ENCODE measurements at places on chromosomes 5 and 9. TPM values are rescaled to one million over a fixed set of nuclear protein-coding genes. Genes with fewer than 3 reads are reported as not detected.
A peak's percentile ranks its signal among the peaks of the same experiment; 100 is the strongest.

FAM200C gene
- total RNA-seq = 1.00 TPM

IFNA14 gene
- total RNA-seq = not detected

IL31RA gene
- 2.3 TPM for total RNA-seq

PCDHA1 gene
- total RNA-seq = not detected

PCDHGB1 gene
- 0.12 TPM for total RNA-seq

TAF11L10 gene
- total RNA-seq = not detected

ERMP1 gene
- 28.0 TPM for total RNA-seq

ANKRD31 gene
- 0.22 TPM for total RNA-seq

GRCh38 chr5:145198525-145199260, 636.4 kb downstream of the PRELID2 start:
- no peaks in the 10 kb centered on the region for H3K4me1 ChIP-seq
- H3K4me3 ChIP-seq = no peak overlapping the region
- no peaks in the 10 kb centered on the region for H3K27me3 ChIP-seq
- H3K36me3 ChIP-seq = no peaks in the 10 kb centered on the region
- no peak for DNase-seq

DNA sequence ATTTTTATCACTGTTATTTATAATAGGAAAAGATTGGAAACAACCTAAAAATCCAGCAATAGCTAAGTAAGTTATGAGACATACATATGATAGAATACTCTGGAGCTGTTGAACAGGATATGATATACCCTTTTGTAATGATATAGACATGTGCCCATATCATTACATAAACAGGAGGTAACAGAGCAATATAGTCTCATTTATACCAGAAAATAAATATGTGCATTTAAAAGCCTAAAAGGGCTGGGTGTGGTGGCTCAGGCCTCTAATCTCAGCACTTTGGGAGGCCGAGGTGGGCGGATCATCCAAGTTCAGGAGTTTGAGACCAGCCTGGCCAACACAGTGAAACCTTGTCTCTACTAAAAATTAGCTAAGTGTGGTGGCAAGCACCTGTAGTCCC, 2.3 kb upstream of the FABP6 start:
- no peak overlapping the region for H3K4me3 ChIP-seq
- peaks cover 9% of the 10 kb centered on the region for H3K4me1 ChIP-seq
- H3K27ac ChIP-seq = no peak overlapping the region
- H3K36me3 ChIP-seq = no peaks in the 10 kb centered on the region
- no peaks in the 10 kb centered on the region for H3K27me3 ChIP-seq

- H3K4me1 ChIP-seq = no peaks in the 10 kb centered on the region
- no peak overlapping the region for H3K27ac ChIP-seq
- peaks cover 5% of the 10 kb centered on the region for H3K36me3 ChIP-seq
- peaks cover 10% of the 10 kb centered on the region for H3K27me3 ChIP-seq
These were observed 59.5 kb downstream of the NUDT12 start for GRCh38 chr5:103503066-103503465.

DNA sequence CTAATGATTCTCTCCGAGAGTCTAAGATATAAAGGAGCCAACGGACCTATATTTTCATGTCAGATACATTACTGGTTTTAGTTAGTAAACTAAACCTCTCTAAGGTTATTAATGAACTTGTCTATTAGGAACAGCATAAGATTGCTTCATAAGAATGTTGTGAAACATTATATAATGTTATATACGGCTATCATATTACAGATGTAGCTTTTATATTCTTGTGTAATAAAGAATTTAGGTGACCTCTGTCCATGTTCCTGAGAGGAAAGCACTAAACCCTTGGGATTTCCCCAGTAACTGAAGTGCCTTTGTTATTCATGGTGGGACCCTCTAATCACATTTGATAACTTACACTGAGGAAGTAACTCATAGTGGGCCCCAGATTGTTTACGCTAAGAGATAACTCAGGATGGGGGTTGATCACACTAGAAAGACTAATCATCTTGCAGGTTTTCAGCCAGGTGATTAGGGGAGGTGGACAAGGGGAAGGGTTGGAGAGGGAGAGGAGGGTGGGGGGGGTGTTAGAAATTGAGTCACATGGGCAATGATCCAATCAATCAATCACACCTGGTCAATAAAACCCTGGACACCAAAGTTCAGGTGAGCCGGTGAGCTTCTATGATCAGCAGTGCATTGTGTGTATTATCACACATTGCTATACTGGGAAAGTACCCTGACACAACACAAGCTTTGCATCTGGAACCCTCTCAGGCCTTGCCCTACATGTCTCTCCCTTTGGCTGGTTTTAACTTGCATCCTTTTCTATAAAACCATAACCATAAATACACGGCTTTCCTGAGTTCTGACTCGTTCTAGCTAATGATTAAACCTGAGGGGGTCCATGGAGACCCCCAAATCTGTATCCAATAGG, 25.8 kb downstream of the ECPAS start:
- H3K4me1 ChIP-seq = peaks cover 23% of the 10 kb centered on the region
- H3K4me3 ChIP-seq = no peak overlapping the region
- DNase-seq = no peak
- H3K36me3 ChIP-seq = no peaks in the 10 kb centered on the region

DNA sequence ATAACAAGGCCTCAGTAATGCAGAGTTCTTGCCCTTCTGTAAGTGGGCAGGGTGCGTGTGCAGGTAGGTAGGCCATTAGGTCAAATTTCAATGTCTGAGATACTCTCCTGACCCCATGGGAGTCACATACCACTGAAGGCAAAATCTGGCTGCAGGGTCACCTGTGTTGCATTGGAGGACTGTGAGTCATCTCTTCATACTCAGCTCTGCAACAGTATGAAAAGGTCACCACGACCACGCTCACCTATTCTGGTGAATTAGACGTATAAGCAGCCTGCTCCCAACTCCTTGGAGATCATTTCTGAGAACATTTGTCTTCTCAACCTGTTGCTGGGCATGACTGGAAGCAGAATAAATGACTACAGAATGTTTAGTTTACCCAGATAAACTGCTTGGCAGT, 599.8 kb downstream of the PDE4D start:
- DNase-seq = no peak
- H3K36me3 ChIP-seq = no peaks in the 10 kb centered on the region
- no peaks in the 10 kb centered on the region for H3K27me3 ChIP-seq
- peaks cover 12% of the 10 kb centered on the region for H3K4me1 ChIP-seq

GRCh38 chr9:107907255-107907654, 417.7 kb upstream of the KLF4 start:
- H3K4me3 ChIP-seq = no peak overlapping the region
- no peaks in the 10 kb centered on the region for H3K36me3 ChIP-seq
- H3K4me1 ChIP-seq = no peaks in the 10 kb centered on the region
- H3K27me3 ChIP-seq = no peaks in the 10 kb centered on the region

GRCh38 chr9:105425816-105426433, 21.9 kb upstream of the FSD1L start:
- DNase-seq = no peak
- no peak overlapping the region for H3K4me3 ChIP-seq
- H3K36me3 ChIP-seq = no peaks in the 10 kb centered on the region
- no peaks in the 10 kb centered on the region for H3K27me3 ChIP-seq

- H3K36me3 ChIP-seq = no peaks in the 10 kb centered on the region
- H3K4me1 ChIP-seq = no peaks in the 10 kb centered on the region
- no peak overlapping the region for H3K4me3 ChIP-seq
- no peak overlapping the region for H3K27ac ChIP-seq
- DNase-seq = no peak
These were observed 490.2 kb downstream of the TLE4 start for GRCh38 chr9:80061940-80062339.

DNA sequence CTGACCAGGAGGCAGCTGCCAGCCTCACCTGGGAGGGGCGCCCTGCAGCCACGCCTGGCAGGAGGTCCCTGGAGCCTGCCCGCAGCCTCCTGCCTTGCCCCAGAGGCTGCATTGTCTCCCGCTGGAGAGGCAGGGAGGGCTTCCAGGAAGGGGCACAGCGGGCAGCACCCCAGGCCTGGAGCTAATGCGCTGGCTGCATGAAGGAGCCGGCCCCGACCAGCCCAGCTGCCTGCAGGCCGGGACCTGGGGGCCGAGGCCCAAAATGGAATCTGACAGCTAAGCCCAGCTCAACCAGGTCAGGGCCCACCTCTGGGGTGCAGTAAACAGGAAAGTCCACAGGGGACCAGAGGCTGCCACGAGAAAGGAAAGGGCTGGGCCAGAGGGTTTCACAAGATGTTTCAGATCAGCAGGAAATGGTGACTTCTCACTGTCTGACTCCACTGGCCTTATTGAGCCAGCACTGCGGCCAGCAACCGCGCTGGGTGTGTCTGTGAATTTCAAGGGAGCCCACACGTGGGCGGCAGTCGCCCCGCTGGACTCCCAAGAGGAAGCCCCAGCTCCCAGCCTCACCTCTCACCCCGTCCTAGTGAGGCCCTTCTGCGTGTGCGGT, 18.6 kb upstream of the NOTCH1 start:
- H3K4me1 ChIP-seq = peaks cover 13% of the 10 kb centered on the region
- peak overlapping the region; percentile 16 for H3K27ac ChIP-seq
- peak; percentile 87 for DNase-seq
- no peak overlapping the region for H3K4me3 ChIP-seq

GRCh38 chr5:175690025-175690424, 32.2 kb downstream of the HRH2 start:
- DNase-seq = no peak
- no peak overlapping the region for H3K27ac ChIP-seq
- H3K36me3 ChIP-seq = no peaks in the 10 kb centered on the region
- H3K4me3 ChIP-seq = no peak overlapping the region

DNA sequence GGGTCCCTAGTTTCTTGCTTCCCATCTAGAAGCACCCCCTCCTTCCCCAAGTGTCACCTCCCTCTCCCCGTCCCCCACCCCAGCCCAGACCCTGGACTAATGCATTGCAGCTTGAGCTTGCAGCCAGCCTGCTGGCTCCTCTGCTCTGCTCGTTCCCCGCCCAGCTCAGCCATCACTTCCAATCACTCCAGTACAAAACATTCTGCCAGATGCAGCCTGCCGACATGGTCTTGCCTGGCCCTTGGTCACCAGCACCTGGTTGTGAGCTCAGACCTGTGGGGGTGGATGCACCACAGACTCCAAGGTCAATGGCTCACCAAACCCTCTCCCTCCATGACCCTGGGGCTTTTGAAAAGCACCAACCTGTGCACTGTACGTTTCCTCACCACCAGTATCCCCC, 172.9 kb upstream of the SMIM23 start:
- DNase-seq = no peak
- peaks cover 14% of the 10 kb centered on the region for H3K27me3 ChIP-seq
- no peaks in the 10 kb centered on the region for H3K36me3 ChIP-seq
- H3K4me1 ChIP-seq = no peaks in the 10 kb centered on the region

DNA sequence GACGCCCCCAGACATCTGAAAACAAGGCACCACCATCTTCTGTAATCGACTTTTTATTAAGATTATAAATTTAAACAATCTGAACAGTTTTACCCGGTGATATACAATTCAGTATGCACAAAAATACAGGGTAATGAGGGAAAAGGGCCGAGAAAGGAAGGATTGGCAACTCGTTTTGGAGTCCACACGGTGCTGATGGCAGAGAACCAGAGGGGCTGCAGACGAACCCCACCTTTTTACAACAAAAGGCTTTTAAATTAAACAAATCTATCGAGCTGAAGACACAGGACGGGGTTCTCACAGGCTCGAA, 2.6 kb downstream of the IER5L start:
- H3K36me3 ChIP-seq = no peaks in the 10 kb centered on the region
- peak overlapping the region; percentile 45 for H3K27ac ChIP-seq
- DNase-seq = no peak
- H3K27me3 ChIP-seq = peaks cover 6% of the 10 kb centered on the region

DNA sequence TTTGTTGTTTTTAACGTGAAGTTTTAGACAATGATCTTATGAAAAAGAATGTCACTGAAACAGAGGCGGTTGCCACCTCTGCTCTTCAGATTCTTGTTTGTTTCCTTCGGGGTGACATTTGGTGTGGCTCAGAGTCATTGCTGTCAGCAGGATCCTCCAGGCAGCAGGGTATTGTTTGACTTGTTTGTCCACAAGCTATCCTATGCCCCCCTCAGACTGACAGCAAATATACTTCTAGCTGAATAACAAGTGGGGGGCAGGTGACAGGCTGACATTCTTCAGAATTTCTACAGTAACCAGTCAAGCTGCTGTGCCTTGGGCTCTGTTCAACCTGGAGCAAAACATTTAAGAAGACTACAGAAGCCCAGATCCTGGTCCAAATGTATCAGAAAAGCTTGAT, 383.3 kb downstream of the YTHDC2 start:
- no peak for DNase-seq
- H3K4me3 ChIP-seq = no peak overlapping the region
- H3K27ac ChIP-seq = no peak overlapping the region
- no peaks in the 10 kb centered on the region for H3K27me3 ChIP-seq

DNA sequence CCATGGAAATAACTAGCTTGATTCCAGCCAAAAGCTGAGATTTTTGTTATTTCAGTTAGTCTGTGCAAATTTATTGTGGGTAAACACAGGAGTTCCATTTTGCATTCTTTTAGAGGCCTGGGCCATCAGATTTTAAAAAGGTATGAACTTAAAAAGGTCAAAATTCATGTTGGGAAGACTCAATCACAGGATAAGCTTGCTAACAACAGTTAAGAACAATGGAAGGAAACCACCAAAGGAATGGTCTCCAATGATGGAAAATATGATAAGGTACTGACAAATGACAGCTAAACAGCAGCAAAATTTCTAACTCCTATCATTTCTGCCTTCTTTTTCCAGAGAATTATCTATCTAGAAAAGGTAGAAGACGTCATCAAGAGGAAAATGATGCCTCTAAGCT, 16.0 kb downstream of the ABITRAM start:
- H3K4me3 ChIP-seq = no peak overlapping the region
- H3K27me3 ChIP-seq = no peaks in the 10 kb centered on the region
- no peaks in the 10 kb centered on the region for H3K4me1 ChIP-seq
- no peak for DNase-seq
- no peak overlapping the region for H3K27ac ChIP-seq
- H3K36me3 ChIP-seq = no peaks in the 10 kb centered on the region

DNA sequence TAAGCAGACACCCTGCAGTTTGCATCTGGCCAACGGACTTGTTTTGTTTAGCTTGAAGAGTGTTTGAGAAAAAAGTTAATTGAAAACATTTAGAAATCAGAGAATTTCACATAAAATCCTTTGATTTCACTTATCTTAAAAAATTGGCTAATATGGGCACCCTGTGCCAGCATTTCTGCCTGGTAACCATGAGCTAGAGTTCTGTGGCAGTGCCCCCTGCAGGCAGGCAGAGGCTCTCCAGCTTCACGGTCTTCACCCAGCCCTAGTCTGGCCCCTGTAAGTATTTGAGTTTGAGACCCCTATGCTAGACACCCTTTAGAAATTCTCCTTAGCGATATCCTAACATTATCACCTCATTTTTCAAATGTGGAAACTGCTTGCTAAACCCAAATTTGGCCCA, 18.8 kb upstream of the FANCC start:
- DNase-seq = no peak
- H3K27me3 ChIP-seq = peaks cover 9% of the 10 kb centered on the region
- no peaks in the 10 kb centered on the region for H3K4me1 ChIP-seq
- no peak overlapping the region for H3K4me3 ChIP-seq
- no peak overlapping the region for H3K27ac ChIP-seq

GRCh38 chr5:67809589-67809988, 406.0 kb upstream of the PIK3R1 start:
- no peaks in the 10 kb centered on the region for H3K36me3 ChIP-seq
- no peak overlapping the region for H3K27ac ChIP-seq
- peaks cover 22% of the 10 kb centered on the region for H3K4me1 ChIP-seq
- DNase-seq = no peak
- H3K4me3 ChIP-seq = no peak overlapping the region
- H3K27me3 ChIP-seq = peaks cover 12% of the 10 kb centered on the region

Measured in natural killer cell treated with Interleukin-12 subunit alpha and Interleukin-12 subunit beta and Interleukin-15 and Interleukin-18, amount 100 ng/mL, for 72 hours (primary cell).